ENCODE measurements at places on chromosomes 1 and 21.

DNA sequence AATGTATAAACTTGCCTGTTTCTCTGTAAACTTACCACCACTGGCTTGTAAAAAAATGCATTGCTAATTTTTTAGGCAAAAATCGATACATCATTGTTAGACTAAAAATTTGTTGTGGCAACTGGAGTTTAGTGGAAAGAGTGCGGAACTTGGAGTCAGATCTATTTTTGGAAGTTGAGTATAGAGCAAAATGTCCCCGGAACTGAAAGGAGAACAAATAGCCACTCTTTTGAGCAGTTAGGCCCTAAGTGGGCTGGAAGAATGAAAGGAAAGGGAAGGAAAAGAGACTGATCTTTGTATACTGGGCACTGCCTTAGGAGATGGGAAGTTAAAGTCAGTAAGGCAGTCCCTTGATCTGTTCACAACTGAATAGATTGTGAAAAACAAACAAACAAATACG lies 30.2 kb downstream of the OPTC start:
- DNase-seq, result no peak

DNA sequence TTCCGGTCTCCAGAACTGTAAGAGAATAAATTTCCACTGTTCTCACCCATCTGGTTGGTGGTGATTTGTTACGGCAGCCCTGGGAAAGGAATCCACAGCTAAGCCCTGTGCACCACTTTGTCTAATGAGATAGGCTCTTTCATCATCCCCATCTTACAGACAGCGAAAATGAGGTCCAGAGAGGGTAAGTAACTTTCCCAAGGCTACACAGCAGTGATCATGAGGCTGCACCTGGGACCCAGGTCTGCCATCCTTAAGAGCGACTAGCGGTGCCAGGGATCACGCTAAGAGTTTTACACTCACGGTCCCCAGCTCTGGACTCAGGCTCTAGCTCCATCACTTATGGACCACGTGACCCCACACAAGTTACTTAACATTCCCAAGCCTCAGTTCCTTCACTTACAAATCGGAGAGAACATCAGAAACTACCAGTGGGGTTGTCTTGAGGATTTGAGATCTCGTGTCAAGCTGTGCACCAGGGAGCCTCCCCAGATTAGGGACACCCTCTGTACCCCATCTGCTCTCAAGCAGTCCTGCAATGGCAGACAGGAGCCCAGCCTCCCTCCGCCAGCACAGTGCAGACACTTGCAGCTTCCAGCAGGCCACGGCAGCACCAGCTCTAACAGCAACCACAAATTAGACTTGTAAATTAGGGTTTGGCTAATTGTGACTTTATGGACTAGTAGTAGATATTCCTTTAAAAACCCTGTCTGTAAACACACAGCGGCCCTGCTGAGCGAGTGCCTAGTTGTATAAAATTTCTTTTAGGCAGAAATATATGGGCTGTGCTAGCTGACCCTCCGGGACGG lies 87.3 kb downstream of the DISP3 start:
- no peak for DNase-seq

- DNase-seq, result no peak
These were observed 12.9 kb downstream of the PI4KB start for GRCh38 chr1:151314137-151314875.

GRCh38 chr1:28845786-28846543 lies 34.0 kb downstream of the OPRD1 start:
- no peak for DNase-seq

GRCh38 chr1:75034376-75034775 lies 99.8 kb upstream of the LHX8 start:
- DNase-seq, result no peak

DNA sequence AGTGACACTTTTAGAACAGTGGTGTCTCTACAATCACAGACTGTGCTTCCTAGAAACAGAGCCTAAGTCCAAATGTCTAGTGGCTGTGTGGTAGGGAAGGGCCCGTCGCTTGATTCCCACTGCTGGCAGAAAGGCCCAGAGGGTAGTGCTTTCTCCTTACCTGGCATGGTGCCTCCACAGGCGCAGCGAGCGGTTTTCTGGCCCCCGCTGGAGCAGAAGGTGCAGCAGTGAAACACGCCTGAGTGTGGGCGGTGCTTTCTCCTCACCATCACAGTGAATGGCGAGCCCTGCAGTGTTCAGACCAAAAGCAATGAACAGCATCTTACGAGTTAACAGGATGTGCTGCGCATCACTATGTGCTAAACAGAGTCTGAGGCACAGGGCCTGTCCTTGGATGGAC lies 8.3 kb downstream of the TRIM45 start:
- DNase-seq, result no peak

DNA sequence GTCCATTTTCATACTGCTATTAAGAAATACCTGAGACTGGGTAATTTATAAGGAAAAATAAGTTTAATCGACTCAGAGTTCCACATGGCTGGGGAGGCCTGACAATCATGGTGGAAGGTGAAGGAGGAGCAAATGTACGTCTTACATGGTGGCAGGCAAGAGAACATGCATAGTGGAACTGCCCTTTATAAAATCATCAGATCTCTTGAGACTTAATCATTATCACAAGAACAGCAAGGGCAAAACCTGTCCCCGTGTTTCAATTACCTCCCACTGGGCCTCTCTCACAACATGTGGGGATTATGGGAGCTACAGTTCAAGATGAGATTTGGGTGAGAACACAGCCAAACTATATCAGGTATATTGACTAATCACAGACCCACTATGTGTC lies 370.2 kb upstream of the USP24 start:
- DNase-seq, result no peak

DNA sequence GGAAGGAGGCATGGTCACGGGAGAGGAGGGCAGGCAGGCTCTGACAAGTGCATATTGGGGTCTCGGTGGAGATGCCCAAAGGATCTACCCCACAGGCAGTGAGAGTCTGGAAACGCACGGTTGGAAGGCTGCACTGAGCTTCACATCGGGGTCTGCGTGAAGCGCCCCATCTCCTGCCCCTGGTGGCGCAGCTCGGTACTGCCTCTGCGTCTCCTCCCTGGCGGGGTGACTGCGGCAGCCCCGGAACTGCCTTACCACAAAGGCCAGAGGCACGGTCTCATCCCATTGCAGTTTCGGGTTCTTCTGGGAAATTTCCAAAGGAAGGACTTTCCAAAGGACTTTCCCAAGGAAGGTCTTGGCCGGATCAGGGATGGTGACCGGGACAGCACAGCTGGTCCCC lies 69.2 kb upstream of the AJAP1 start:
- no peak for DNase-seq

- DNase-seq, result no peak
These were observed 25.8 kb upstream of the IFNGR2 start for GRCh38 chr21:33377221-33377920.

- DNase-seq, result no peak
These were observed 56.3 kb downstream of the NVL start for GRCh38 chr1:224273641-224274040.

DNA sequence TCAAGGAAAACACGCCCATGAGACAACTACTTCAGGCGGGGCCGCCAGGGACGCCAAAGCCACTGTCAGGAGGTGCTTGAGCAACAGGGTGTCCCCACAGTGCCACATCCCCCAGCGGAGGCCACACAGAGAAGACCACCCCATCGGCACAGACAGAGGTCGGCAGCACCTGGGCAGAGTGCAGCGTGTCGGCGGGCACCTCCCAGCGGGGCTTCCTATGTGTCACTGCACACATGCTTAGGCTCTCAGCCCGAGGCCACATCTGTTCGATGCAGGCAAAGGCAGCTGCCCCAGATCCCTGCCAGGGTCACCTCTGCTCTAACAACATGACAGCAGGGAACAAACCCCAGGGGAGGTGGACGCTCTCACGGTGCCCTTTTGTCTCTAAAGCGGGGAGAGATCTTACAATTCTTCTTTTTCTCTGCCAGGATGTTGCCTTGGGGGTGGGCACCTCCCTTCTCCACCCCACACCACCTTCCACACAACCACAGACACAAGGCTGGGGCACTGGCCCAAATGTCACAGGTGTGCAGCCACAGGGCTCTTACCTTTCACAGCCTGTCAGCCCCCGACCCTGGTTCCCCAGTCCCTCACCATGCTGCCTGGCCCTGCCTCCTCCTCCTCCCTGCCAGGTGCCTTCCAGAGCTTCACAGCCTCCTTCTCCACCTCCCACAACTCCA lies 4.2 kb downstream of the KRTAP10-8 start:
- no peak for DNase-seq

DNA sequence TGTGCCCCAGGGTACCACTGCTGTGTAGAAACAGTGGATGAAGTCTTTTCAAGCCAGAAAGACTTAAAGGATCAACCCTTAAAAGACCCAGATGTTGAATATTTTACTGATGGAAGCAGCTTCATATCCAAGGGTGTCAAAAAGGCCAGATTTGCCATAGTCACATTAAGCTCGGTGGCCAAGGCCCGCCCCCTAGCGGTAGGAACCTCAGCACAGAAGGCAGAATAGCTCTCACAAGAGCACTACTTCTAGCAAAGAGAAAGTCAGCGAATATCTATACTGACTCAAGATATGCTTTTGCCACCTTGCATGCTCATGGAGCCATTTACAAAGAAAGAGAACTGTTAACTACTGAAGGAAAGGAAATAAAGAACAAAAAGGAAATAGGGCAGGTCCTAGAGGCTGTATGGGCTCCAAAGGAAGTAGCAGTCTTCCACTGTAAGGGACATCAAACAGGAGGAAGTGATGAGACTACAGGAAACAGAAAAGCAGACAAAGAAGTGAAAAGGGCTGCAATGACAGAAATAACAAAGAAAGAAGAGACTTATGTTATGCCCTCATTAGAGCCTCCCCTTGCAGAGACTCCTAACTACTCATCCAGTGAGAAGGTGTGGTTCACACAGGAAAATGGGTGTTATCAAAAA lies 90.5 kb downstream of the LIPI start:
- DNase-seq, result no peak

DNA sequence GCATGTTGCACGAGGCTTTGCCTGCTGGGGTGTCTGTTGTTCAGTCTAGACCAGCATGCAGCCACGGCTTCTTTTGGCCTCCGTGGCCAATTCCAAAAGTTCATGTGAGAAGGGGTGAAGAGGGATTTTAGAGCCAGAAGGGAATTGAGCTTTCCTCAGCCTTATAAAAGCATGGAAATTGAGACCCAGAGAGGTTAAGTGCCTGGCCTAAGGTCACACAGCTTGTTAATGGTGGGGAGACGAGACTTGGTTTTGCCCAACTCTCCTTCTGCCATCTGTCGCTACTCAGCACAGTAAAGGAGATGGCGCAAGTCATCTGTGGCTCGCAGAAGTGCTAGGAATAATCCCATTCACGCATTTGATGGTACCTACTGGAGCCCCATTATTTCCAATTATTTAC lies 25.7 kb downstream of the ZBTB18 start:
- DNase-seq, result no peak

- DNase-seq, result no peak
These were observed 40.9 kb downstream of the L1TD1 start for GRCh38 chr1:62235576-62235975.

- peak; percentile 90 for DNase-seq
These were observed 8.0 kb upstream of the CAMK2N1 start for GRCh38 chr1:20493839-20494608.

- DNase-seq, result no peak
These were observed 5.4 kb downstream of the SOAT1 start for GRCh38 chr1:179298952-179299351.

- DNase-seq, result no peak
These were observed 9.5 kb upstream of the BTG2 start for GRCh38 chr1:203295796-203296195.

DNA sequence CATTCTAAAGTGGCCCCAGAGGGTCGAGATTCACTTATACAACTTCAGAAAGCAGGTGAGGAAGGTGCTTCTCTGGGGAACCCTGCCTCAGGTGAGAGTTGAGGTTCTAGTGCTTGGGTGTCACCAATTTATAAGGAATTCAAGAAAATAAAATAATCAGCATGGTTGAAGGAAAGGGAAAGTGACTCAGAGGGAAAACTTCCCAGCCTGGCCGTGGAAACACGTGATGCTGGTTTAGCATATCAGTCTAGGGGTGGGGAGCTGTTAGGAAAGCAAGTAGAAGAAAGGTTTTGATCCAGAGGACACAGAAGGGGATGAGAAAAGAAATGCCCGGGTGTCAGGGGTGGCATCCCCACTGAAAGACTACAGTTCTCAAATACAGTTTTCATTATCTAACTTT lies 37.7 kb upstream of the TMEM125 start:
- no peak for DNase-seq

DNA sequence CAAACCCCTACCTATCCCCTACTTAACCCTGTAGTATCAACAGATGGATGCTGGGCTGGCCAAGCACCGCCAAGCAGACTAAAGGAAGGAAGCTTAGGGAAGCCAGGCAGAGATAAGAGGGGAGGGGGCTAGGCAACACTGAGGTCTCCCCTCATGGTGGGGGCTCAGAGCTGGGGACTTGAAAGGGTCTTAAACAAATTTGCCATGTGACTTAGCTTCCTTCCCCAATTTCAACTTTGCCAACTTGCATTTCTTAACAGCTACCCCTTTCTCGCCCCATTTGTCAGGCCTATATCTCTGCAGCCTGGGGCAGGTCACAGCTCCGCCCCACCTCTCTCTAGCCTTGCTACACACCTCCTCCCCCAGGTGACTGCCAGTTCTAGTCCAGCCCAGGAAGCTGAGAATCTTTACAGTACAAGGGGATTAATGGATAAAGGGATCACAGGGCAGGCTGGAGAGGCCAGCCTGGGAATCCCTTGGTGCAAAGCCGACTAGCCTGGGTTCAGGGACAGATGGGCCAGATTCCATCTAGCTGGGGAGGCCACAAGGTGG lies 3.4 kb downstream of the KIF21B start:
- DNase-seq, result no peak

DNA sequence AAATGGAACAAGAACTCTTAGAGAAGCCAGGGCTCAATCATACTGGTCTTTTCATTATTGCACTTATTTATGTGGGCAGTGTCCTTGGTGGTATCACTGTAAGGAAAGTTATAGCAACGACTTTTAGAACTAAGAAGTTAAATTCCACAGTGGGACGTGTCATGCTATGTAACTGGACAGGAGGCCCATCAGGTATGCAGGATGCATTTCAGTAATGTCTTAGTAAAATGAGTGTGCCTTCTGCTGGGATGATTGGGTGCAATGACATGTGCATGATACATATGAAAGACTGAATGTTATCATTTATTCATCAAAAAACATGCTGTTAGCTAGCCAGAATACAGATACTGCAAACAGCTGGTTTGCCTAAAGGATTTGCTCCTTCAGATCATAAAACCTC lies 6.9 kb upstream of the ATP1B1 start:
- no peak for DNase-seq

DNA sequence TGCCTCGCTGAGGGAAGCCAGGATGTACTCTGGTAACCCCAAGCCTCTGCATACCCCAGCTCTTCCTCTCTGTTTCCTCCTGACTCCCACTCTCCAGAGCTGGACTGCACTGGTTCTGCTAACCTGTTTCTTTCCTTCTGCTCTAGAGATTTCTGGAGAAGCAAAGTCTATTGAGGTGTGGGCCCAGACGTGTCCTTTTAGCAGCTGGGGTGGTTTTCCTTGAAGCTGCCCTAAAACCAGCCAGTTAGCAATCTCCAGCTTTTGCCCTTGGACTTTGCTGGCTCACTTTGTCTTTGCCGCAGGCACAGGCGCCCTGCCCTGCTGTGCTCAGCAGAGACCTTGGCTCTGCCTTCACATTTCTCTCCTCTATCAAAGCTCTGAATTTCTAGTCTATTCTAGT lies 171.8 kb upstream of the IVNS1ABP start:
- DNase-seq, result no peak

Measured in type B pancreatic cell (in vitro differentiated cells).